HT-29 (cell line): ENCODE measurements at places on chromosomes 1 and 21.
A peak's percentile ranks its signal among the peaks of the same experiment; 100 is the strongest.

DNA sequence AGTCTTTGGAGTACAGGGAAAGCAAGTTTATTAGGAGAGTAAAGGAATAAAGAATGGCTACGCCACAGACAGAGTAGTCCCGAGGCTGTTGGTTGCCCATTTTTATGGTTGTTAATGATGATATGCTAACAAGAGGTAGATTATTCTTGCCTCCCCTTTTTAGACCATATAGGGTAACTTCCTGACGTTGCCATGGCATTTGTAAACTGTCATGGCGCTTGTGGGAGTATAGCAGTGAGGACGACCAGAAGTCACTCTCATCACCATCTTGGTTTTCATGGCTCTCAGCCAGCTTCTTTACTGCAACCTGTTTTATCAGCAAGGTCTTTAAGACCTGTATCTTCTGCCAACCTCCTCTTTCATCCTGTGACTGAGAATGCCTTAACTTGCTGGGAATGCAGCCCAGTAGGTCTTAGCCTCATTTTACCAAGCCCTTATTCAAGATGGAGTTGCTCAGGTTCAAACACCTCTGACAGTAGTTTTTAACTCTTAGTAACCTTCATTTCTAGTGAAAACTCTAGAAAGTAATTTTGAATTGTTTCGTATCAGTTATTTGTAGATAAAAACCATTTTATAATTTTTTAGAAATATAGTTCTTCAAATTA is 26.2 kb downstream of the TCP10L start:
- no peak for DNase-seq

GRCh38 chr1:187445066-187445465 is 616.3 kb downstream of the PLA2G4A start:
- no peak for DNase-seq

DNA sequence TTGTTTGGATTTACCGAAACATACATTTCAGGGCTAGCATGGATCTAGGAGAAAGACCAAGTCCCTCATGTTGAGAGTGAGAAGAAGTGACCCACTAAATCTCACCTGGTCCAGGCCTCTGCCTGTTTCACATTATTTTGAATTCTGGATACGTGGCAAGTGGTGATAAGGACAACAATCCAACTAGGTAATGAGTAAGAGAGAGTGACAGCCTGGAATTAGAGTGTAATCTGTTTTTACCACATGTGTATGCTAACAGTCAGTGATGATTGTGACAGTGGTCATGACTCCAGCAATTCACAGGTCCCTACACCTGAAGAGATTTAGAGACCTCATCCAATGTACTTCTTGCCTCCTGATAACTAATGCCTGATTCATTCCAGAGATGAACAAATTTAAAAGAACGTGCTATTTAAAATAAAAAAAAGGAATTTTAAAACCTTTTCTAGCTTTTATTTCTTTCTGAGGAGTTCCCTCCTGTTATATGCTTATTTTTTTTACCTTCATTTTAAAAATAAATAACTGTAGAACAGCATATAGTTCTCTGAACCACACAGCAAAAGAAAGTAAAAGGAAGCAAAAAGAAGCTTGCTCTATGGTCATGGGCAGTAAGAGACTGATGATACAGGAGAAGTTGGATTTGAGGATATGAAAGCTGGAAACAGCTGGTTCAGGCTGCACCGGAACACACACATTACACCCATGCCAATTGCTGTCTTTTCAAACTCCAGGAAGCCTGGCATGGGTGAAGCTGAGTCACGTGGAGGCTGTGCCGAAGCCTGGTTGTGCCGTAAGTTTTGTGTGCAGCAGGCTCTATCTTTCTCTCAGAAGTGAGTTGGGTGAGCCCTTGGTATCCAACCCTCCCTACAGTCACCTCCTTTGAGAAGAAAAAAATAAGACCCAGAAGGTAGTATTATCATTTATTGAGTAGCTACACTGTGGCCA is 14.7 kb downstream of the C1orf116 start:
- peak; percentile 69 for DNase-seq

- no peak for DNase-seq
Observed at GRCh38 chr1:80534606-80535360, 1266.0 kb upstream of the ADGRL2 start.

DNA sequence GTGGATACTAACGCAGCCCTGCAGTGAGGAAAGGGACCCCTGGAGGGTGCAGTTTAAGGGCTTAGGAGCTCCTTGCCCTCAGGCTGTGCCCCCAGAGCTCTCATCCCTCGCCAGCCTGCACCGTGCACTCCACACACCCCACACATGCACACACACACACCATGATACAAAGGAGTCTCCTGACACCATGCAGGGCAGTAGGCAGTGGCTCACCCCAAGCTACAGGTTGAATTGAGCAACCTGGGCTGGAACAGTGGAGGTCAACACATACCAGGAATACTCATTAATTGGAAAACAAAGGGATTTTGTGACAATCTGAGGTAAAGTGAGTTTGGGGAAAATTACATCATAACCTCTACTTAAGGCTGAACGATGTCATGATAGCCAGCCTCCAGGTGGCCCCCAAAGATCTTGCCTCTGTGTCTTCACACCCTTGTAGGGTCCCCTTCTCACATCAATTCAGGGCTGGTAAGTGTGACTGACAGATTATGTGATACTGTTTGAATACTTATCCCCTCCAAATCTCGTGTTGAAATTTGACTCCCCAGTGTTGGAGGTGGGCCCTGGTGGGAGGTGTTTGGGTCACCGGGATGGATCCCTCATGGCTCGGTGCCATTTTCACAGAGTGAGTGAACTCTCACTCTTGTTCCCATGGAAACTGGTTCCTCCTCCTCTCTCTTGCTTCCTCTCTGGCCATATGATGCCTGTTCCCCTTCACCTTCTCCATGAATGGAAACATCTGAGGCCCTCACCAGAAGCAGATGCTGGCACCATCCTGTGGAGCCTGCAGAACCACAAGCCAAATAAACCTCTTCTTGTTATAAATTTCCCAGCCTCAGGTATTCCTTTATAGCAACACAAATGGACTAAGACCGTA is 111.0 kb upstream of the RAB4A start:
- DNase-seq, result no peak

DNA sequence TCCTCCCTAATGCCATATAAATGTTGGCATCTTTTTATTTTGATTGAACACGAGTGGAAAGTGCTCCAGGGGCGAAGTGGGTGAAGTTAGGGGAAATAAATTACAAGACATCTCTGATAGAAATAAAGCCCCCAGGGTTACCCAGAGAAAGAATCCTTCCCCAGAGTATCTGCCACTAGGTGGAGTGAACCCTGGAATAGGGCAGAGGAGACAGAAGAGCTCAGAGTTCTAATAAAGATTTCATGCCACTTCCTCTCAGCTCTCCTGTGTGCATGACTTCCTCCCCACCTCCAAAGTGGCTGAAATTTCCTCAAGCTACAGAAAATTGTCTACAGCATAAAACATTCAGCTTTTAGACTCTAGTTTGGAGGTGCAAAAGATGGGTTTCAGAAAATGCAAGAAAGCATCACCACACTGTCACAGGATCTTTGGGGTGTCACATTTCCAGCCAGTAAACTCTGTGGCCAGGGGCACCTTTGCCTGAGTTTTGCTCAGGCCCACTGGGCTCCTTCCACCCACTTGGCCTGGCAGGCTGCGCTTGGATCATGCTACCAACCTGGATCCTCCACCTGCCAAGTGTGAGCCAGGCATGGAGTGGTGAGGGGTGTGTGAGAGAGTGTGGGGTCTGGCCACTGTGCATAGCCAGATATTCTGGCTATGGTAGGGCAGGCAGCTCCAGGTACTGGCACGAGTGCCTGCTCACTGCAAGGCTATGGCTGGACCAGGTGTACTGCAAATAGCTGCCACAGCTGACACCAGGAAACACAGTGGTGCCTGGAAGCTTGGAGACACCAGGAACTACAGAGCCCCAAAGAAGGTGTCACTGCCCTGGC is 208.8 kb upstream of the USP25 start:
- DNase-seq, result peak; percentile 18

- no peak for DNase-seq
Observed at GRCh38 chr1:62250126-62250726, 55.6 kb downstream of the L1TD1 start.

DNA sequence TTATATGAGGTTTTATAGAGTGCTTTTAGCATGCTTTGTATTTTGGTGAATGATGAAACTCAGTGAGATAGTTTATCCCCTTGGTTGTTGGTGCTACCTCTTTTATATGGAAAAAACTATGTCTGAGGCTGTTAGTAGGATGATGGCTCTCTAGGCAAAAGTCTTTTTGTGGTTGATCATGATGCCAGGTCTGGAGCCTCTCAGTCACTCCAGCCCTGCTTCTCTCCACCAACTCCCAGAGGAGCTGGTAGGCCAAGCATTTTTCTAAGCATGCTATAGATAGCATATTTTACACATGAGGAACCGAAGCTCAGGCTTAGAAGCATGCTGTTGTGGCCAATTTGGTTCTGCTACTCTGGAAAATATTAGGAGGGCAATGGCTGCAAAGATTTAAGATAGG is 82.2 kb downstream of the FMN2 start:
- no peak for DNase-seq

DNA sequence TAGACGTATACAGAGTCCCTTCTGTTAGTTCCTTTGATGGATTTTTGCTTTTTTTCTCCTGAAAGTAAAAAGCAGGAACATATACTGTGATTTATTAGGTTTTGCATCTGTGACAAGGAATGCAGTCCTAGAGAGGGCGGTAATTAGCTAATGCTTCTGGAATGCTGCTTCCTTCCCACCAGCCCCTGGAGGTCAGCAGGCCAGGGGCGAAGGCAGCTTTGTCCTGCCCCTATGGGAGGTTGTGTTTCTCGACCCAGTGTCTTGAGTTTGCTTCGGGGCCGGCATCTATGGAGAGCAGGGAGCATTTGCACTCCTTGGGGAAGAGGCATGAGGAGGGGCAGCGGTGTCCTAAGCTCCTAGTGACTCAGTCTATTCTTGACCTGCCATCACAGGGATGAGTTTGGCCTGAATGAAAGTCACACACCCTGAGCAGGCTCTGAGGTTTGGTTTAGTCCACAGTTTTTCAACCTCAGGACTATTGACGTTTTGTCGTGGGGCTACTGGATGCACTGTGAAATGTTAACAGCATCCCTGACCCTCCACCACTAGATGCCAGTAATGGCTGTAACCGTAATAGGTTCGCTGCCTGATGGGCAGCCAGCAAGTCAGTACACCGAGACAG is 85.0 kb upstream of the KCNJ15 start:
- peak; percentile 7 for DNase-seq

GRCh38 chr1:22917989-22918388 is 54.7 kb downstream of the LACTBL1 start:
- no peak for DNase-seq

DNA sequence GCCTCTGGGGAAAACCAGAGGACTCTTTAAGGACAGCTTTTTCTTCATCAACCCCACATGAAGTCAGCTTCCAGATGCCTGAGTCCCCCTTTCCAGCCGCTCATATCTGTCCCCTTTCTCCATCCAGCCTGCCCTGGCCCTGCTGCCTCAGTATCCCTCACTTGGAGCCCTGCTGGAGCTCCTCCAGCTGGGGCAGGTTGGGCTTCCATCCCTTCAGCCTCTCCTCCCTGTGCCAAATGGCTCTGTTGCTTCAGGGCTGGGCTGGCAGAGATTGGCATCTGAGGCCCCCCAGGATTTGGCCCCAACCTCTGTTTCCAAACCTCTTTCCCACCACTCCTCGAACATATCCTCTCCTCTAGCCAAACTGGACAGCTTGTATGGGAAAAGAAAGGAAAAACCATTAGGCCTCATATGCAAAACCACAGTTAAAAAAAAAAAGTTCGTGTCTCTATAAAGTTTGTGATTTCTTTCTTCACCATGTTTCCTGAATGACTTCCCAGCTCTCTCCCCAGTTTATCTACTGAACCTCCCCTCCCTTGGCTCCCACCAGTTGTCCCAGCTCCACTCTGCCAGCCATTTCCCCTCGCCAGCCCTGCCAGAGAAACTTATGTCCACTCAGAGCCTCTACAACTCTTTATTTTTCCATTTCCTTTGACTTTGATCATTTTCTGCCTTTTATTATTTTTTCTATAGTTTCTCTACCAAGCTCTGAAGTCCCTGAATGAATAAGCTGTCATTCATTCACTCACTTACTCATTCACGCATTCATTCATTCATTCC is 217.9 kb downstream of the FOXD2 start:
- DNase-seq, result no peak

GRCh38 chr21:36877741-36878140 is 88.7 kb downstream of the HLCS start:
- no peak for DNase-seq

- DNase-seq, result no peak
Observed at GRCh38 chr1:195415584-195415983, 1192.7 kb downstream of the KCNT2 start.

GRCh38 chr1:6724517-6725141 is 23.0 kb upstream of the DNAJC11 start:
- DNase-seq, result no peak

GRCh38 chr1:246067432-246068216 is 439.5 kb downstream of the SMYD3 start:
- no peak for DNase-seq

GRCh38 chr1:153728305-153729066 is 636 bp downstream of the INTS3 start:
- peak; percentile 28 for DNase-seq

DNA sequence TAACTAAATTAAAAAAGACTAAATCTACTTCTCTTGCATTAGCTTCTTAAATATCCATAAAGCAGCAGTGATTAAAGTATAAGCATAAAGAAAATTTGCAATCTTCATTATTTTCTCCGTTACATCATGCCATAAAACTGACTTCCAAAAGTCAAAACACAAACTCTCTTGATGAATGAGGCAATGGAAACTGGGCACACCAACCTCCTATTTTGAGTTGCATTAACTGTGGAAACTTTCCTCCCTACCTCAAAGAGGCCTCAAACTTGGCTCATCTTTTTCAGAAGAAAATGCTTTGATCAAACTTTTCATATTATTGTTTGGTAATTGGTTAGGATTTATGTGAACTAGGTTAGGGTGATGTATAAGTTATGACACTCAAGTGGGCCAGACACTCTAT is 4.1 kb upstream of the BTG3 start:
- DNase-seq, result no peak

- DNase-seq, result no peak
Observed at GRCh38 chr1:184409011-184409410, 22.2 kb downstream of the C1orf21 start.

GRCh38 chr1:44261962-44262361 is 48.7 kb downstream of the DMAP1 start:
- no peak for DNase-seq

GRCh38 chr1:41400225-41400624 is 39.0 kb downstream of the FOXO6 start:
- no peak for DNase-seq
